ENCODE measurements at places on chromosomes 2 and 18.

GRCh38 chr2:95292623-95293260, 4.4 kb upstream of the KCNIP3 start:
- no peak for DNase-seq

- no peak for DNase-seq
Observed at GRCh38 chr2:205217004-205217403, 465.3 kb upstream of the NRP2 start.

- DNase-seq = no peak
Observed at GRCh38 chr2:17805166-17805565, 11.1 kb upstream of the MSGN1 start.

DNA sequence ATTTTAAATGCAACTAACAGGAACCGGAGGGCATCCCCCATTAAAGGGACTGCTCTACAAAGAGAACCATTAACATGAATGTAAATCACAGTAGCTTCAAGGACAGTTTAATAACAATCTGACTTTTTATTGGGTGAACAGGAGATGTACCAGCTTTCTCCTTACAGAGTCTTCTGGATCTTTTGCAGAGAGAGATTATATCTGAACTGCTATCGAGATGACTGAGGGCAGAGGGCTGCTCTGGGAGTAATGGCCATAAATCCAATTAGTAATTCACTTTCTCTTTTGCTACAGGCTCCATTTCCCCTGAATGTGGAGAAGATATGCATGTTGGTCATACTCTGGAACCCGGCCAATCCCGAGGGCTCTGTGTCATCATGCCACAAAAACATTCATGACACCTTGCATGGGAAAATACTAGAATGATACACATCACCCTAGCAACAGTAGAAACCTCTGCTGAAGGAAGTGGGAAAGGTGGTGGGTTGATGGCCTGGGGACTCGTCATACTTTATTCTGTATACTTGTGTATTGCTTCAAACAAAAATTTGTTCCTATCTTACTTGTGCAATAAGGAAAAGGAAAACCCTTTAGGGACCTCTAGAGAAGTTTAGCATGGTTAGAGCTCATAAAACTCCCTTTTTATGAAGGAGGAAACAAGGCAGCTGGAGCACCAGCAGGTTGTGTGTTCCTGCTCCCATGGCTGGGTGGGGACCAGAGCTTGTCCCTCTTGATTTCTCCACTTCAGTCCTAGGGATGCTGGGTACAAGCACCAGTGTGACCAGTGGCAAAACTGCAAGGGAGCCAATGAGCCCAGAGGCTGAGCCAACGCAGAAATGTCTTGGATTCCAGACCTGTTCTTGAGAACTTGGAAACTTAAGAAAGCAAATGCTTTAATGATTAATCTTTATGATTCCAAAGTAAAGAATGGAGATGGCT, 26.0 kb downstream of the CTAGE1 start:
- DNase-seq = peak; percentile 70

DNA sequence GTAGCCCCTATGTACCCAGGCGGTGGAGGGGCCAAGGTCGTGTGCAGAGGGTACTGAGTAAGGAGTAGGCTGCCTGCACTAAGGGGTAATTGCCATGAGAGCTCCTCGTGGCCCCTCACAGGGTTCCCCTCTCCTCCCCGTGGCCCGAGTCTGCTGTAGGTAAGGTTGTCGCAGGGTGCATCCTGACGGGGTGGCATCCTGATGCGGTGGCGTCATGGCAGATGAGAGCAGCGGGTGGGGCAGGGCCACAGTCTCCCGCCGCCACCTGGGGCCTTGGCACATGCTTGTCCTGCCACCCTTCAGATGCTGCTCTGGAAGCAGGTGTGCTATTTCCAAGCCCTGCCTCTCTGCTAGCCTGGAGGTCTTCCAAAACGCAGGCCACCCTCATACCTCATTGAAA, 89.7 kb downstream of the EIPR1 start:
- no peak for DNase-seq

DNA sequence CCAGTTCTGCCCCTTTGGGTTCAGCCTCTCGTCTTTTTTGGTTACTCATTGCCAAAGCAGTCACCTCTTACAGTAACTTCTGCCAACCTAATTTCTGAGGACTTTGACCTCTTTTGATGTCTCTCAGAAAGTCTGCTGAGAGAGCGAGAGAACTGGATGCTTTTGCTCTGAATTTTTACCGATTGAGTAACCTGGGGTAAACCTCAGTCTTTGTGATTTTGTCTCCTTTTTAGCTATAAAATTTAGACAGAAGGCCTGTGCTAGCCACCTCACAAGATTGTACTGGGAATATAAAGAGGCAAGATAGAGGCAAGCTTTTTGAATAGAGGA, 34.8 kb upstream of the IL1R1 start:
- peak; percentile 46 for DNase-seq
